ENCODE measurements at places on chromosomes 1 and 21.
A peak's percentile ranks its signal among the peaks of the same experiment; 100 is the strongest.

GRCh38 chr1:20093940-20094391 lies 24.0 kb downstream of the PLA2G5 start:
- no peak for ATAC-seq

DNA sequence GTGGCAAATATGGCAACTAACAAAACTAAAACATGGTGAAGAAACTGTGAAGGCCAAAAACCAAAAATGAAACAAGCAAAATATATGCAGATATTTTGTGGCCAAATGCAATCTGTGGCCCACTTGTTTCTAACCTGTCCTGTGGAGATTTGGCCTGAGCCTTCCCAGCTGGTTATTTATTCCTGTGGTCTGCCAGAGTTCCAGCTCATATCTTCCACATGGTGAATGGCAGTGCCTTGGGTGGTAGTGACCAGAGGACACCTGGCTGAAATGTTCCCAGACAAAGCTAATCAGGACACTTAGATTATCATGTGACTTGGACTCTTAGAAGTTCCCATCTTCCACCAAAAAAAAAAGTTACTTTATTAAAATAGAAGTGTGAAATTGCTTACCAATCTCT lies 39.7 kb downstream of the RNASEL start:
- no peak for ATAC-seq

GRCh38 chr1:153849487-153850185 lies 73.1 kb downstream of the GATAD2B start:
- no peak for ATAC-seq

GRCh38 chr21:45505416-45506021 lies 36.7 kb downstream of the SLC19A1 start:
- no peak for ATAC-seq

- ATAC-seq = no peak
Observed at GRCh38 chr1:228366866-228367741, 39.5 kb downstream of the TRIM11 start.

DNA sequence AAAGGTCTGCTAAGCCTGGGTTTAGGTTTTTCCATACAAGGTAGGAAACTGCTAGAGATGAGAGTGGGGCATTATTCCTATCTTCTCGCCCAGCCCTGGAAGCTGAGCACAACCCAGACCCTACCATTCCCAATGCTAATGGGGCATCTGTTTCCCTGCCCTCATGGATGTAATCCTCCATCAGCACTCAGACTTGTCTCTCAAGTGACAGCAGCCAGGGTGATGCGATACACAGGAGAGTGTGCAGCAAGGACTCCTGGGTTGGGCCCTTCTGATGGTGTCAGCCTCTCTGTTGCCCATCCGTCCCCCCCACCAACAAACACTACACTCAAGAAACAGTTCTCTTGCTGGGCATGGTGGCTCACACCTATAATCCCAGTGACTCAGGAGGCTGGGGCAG lies 5.9 kb upstream of the INPP5B start:
- no peak for ATAC-seq

- ATAC-seq = peak; percentile 89
Observed at GRCh38 chr1:235917267-235917811, 50.6 kb upstream of the LYST start.

GRCh38 chr1:15407580-15407979 lies 2.1 kb upstream of the EFHD2 start:
- ATAC-seq = no peak

- no peak for ATAC-seq
Observed at GRCh38 chr1:178057141-178057765, 36.7 kb upstream of the RASAL2 start.

DNA sequence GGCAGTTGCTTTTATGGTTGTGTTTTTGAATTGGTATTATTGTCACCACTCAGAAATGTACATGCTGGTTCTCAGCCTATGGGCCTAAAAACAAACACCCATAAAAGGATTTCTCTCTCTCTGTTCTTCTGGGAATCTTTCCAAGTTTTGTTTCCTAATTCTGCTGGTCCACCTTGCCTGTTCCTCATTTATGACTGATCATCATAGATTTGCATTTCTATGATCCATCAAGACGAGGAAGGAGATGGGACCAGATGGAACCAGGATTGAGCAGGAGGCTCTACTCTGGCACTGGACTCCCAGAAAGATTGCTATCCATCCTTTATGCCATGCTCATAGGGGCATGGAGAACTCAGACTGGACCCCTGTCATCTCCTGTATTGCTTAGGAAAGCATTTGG lies 162.2 kb downstream of the C1orf94 start:
- ATAC-seq = no peak

DNA sequence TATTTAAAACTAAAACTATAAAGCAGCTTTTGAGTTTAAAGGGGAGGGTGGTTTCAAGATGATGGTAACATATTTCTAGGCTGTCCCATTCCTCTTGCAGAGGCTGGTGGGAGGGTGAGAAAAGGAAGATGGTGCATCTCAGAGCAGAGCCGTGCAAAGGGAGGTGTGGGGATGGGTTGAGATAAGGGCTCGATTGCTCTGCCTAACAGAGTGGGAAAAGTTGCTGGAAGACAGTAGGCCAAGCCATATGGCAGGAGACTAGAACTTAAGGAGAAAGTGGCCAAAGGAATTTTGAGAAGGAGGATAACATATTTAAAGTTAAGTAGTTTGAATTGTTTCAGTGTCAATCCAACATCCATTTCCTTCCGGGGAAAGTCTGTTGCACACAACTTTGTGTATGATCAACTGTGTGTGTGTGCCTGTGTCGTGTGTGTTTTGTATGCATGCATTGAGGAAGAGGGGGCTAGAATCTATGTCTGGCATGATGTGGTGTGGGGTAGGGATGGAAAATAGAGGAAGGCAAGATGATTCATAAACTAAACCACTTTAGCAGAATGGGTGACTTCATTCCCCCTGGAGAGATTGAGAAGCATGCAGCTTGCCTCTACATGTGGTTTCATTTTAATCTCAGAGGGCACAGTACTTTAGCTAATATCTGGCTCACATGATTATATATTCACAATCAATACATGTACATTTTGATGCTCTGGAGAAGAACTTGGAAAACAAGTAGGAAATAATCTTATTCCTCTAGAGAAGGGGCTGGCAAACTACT lies 145.0 kb upstream of the DNAH14 start:
- peak; percentile 64 for ATAC-seq

- ATAC-seq = no peak
Observed at GRCh38 chr1:12088607-12089006, 25.5 kb downstream of the TNFRSF8 start.

DNA sequence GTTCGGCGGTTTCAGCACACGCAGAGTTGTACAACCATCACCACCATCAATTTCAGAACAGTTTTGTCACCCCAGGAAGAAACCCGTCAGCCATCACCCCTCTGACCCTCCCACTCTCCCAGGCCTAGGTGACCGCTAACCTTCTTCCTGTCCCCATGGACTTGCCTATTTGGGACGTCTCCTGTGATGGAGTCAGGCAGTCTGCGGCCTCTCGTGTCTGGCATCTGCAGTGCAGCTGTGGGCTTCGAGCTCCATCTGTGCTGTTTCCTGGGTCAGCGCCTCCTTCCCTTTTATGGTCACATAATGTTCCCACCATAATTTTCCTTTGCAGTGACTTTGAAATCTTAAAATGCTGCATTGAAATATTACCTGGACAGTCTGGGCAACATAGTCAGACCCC lies 24.4 kb downstream of the SLC45A1 start:
- no peak for ATAC-seq

DNA sequence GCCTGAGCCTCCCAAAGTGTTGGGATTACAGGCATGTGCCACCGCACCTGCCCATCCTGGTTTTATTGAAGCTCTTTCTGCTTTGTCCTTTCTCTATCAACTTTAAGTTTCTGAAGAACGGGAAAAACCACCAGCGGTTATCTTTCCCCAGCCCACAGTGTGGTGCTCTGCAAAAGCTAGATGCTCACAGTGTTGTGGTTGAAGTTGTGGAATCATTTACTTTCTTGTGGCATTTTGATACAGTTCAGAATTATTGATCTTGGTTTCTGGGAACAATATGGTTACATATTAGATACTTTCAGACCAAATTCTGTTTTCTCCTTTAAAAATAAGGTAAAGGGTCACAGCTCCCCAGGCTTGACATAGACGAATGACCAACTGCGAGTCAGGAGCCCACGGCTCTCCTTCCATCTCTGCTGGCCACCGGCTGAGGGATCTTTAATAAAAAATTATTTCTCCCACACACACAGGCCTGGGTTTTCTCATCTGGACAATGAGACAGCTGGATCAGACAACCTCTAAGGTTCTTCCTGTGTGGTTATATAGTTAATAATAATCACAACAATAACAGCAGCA lies 385.3 kb downstream of the SETD4 start:
- peak; percentile 43 for ATAC-seq

DNA sequence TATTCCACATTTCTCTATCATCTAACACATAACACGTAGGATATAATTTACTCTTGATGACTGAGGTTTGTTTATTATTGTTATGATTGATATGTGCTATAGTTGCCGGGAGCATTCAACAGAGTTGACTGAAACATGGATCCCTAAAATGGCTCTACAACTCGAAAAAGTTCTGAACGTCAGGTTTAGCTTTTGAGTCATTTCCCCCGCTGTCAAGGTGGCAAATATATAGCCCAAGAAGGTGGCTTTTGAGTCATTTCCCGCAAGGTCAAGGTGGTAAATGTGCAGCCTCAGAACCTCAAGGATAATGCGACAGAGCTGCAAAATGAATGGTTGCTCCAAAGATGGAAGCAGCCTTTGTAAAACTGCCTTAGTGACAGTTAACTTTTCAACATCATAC lies 104.0 kb downstream of the NIBAN1 start:
- no peak for ATAC-seq

DNA sequence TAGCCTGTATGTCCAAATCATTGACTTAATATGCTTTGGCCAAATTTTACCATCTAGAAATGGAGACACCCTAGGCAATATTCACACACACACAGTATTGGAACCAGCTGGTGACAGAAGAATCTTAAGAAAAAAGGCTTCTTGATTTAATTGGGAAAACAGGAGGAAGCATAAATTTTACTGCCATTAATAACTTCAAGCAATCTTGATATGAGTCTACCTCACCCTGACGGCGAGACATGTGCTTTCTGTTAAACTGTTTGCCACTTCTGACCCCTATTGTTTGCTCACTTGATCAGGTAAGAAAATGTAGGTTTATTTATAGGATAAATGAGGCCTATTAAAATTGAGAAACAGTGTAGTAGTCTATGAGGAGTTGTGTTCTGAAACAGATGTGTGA lies 73.2 kb downstream of the KIFAP3 start:
- no peak for ATAC-seq

DNA sequence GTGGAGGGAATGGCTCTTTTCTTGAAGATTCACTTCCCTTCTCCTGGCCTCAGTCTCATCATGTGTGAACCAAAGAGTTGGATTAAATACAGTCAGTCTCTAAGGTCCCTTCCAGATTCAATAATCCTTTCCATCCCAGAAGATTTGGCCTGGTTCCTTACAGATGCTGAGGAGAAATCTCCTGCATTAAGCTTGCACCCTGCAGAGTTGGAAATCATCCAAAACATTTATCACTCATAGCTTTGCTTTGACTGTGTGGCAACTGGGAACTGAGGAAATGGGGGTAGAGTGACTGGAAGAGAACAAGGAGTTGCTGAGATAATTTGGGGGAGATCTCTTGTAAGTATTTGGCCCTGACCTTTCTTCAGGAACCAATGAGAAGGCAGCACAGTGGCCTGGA lies 220.5 kb upstream of the SGIP1 start:
- ATAC-seq = no peak

DNA sequence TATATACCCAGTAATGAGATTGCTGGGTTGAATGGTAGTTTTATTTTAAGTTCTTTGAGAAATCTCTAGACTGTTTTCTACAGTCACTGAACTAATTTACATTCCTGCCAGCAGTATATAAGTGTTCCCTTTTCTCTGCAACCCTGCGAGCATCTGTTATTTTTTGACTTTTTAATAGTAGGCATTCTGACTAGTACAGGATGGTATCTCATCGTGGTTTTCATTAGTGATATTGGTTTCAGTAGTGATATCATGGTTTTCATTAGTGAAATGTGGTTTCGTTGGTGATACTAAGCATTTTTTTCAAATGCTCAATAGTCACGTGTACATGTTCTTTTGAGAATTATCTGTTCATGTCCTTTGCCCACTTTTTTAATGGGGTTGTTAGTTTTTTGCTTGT lies 316.8 kb downstream of the PTBP2 start:
- no peak for ATAC-seq

DNA sequence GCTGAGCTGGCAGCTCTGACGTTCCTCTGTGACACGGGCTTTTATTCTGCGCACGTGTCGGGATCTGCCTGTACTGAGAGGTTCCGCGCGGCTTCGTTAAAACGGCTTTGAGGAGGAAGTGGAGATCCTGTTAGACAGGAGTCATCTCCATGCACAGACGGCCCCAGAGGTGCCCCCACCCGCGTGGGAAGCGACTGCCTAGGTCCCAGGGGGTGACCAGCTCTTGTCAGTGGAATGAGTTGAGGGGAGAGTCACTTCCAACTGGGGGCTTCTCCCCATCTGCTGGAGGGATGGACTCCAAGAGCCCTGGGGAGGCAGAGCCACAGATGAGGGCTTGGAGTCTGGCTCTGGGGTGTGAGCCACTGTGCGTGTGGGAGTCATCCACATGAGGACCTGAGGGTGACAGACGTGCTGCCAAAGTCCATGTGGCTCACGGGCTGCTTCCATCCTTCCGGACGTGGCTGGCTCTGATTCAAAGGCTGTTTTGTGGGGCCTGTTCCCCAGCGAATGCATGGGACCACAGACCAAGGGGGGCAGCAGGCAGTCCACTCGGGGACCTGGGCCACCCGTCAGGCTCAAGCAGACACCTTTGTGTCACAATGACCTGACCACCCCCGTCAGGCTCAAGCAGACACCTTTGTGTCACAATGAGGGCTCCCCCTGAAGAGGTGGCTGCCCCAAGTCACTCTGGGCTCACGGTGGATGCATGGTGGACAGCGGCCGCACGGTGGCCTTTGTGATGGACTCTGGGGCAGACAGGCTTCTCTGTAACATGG lies 26.8 kb downstream of the PTTG1IP start:
- ATAC-seq = peak; percentile 15

DNA sequence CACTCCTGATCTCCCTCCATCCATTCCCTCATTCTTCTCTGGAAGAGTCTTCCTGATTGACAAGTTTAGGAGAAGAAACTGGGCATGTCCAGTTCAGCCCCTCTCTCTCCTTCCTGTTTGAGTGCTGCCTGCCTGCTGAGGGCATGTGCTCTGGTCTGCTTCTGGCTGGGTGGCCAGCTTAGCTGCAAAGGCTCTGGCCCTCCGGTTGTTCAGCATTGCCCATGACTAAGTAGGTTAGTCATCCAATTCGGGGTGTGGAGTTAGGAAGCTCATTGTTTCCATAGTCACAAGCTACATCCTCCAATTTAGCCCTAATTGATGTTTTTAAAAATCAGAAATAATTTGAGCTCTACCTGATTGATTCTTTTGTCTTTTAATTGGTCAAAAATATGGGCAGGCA lies 25.6 kb upstream of the PLA2G2E start:
- ATAC-seq = no peak

- no peak for ATAC-seq
Observed at GRCh38 chr21:16195538-16195910, 465.7 kb downstream of the USP25 start.

GRCh38 chr21:42447732-42448131 lies 44.0 kb downstream of the UBASH3A start:
- ATAC-seq = no peak

All from SK-N-SH treated with all-trans-retinoic acid at 6 μM for 48 hours (cell line).